Activated CD4-positive, alpha-beta T cell treated with anti-CD3 and anti-CD28 coated beads, Interleukin-2, amount 50 U/mL, for 1 hour (primary cell): ENCODE measurements at places on chromosomes 5 and 9.

- DNase-seq, result no peak
Observed at GRCh38 chr9:8186560-8186959, 387.0 kb upstream of the DMAC1 start.

DNA sequence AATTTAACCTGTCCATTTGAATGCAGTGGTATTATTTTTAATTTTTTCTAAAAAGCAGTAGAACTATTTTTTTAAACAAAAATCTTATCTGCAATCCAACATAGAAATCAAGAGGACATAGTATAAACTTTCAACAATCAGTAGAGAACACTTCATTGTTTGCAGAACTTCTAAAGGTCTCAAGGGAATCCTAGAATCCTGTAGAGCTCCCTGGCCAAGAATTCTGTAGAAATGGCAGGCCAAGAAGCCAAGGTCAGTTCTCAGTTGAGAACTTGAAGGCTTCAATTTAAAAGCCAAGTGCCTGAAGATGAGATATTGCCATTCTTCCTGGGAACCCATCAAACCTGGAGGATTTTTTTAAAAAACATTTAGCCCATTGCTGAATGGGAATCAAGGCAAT lies 199.2 kb upstream of the KLF4 start:
- DNase-seq, result no peak

- no peak for DNase-seq
Observed at GRCh38 chr9:110555551-110556331, 23.8 kb downstream of the SVEP1 start.

DNA sequence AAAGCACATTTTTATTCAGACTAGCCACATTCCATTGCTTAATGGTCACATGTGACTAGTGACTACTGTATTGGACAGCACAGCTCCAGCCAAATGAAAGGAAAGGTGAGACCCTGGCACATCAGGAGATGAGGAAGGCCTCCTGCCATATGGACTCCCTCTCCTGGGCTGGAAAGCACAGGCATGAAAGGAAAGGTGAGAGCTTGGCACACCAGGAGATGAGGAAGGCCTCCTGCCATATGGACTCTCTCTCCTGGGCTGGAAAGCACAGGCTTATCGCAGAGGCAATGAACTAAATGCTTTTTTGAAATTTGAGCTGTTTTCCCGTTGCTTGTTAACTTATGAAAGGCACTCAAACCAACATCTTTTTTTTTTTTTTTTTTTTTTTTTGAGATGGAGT lies 144.8 kb upstream of the SLC12A2 start:
- DNase-seq, result no peak

DNA sequence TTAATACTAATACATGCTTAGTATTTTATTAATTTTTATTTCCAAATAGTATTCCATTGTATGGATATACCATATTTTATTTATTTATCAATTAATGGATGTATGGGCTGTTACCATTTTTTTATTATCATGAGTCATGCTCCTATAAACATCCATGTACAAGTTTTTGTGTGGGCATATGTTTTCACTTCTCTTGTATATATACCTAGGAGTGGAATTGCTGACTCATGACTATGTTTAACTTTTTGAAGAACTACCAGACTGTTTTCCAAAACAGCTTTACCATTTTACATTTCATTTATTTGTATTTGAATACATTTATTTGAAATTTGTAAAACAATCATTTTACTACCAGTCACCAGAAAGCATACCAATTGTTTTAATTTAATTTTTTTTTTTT lies 14.1 kb upstream of the LRRC19 start:
- DNase-seq, result no peak

DNA sequence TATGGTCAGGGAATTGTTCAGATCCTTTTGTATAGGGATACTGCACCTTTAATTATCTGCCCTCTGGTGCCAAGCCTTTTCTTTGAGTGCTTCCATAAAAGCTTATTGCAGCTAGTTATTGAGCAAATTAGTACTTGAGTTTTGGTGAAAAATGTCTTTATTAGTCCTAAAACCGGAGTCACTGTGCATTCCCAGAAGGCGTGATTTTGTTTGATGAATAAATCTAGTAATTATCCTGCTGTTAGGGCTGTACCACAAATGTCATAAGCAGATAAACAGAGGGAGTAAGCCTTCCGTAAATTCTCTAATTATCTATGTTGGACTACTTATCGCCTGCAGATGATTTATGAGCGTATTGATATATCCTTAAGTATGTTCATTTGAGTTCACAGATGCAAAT lies 620.7 kb upstream of the ARRDC3 start:
- no peak for DNase-seq

DNA sequence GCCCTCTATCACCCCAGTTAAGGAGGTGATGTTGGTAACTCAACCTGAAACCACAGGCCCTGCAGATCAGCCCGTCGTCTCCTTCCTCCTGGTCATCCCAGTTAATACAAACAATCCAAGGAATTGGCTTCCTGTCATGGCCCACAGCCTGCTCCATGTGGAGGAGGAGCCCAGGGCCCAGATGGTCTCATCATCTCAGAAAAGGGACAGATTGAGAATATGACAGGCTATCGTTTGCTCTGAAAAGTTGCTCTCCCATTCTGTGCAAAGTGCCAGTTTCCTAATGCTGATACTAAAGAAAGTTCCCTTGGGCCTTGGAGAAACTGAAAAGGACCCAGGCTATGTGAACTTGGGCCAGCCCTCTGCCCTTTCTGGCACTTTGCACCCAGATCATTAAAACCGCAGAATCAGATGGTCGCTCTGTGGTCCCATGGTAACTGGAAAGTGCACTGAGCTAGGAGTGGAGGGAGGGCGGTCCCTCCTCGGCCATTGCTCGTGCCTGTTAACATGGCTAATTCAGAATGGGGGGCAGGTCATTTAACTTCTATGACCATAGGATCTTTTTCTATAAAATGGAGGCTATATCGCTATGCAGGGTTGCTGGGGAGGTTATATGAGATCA lies 675 bp upstream of the SPAAR start:
- DNase-seq, result no peak

DNA sequence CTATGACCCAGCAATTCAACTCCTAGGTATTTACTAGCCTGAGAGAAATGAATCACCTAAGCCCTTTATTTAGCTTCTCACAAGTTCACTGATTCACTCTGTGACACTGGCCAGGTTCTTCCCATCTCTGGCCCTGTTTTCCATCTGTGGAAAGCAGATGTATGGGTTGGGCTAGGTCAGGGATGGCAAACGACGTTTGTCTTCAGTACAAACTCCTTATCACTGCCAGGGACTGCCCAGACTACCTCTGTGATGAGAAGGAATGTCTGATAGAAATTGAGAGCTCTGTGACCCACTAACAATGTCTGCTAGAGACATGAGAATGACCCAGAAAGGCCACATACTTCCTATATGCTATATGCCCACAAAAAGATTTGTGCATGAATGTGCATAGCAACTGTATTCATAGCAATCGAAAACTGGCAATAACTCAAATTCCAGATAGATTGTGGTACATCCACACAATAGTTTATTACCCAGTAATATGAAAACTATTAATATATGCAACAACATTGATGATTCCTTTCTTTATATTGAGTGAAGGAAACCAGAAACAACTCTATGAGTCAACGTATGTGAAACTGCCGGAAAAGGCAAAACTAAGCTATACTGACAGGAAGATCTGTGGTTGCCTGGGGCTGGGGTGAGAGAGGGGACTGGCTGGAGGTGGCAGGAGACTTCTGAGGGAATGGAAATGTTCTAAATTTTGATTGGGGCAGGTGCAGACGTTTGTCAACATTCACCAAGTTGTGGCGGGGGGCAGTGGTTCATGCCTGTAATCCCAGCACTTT lies 32.0 kb upstream of the ADAM19 start:
- peak; percentile 69 for DNase-seq

- no peak for DNase-seq
Observed at GRCh38 chr5:97554977-97555643, 372.1 kb upstream of the RIOK2 start.
